ENCODE measurements at places on chromosomes 6 and 20.

DNA sequence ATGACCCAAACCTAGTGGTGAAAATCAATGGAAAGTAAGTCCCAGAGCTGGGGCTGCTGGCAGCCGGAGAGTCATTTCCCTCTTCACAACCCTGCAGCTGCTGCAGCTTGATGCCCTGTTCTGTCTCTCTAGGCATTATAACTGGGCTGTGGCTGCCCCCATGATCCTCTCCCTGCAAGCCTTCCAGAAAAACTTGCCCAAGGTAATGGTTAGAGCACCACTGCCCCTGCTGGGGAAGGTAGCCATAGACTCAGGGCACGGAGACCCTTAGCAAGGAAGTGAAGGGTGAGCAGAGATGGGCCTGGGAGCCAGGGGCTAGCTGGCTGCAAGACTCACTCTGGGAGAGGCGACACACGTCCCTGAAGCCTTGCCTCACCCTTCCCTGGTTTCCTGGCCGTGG lies 12.0 kb downstream of the LPIN3 start:
- DNase-seq: no peak

GRCh38 chr20:1800180-1800579 lies 95.0 kb upstream of the SIRPA start:
- no peak for DNase-seq

DNA sequence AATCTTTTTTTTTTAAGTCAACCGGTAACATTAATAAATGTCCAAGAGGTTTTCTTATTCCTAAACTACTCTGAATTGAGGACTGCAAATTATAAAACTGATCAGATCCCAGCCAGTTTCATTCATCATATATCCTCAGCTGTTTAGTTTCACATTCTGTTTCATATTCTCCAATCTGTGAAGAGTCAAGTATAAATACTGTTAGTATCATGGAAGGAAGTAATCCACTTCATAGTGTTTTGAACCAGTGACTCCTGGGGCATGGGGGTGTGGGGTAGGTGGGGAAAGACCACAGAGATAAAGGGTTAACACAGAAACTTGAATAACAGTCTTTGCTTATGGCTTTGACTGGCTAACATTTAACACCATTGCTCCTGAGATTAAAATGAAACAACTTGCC lies 69.9 kb downstream of the FYN start:
- no peak for DNase-seq

DNA sequence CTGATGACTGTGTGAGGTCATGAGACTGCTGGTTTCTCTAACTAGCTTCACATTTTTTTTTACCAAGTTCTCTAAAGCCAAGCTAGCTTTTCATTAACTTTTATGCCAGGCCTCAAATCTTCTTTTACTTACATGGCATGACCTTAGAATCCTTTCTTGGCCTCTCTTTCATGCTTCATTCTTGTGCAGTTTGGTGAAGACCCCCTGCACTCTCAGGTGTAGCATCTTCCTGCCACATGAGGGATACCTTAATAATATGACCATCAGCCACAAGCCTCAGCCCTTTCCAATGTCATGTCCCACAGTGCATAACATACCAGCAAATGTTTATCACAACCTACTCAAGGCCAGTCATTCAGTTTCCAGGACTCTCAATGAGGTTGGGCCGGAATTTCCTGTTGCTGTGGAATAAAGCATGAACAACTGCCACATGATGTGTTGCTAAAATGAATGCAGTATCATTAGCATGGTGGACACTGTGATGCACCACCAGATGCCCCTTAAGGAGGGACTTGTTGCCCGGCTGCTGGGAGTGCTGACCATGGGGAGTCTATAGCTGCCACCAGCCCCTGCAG lies 72.2 kb downstream of the RIN2 start:
- no peak for DNase-seq

DNA sequence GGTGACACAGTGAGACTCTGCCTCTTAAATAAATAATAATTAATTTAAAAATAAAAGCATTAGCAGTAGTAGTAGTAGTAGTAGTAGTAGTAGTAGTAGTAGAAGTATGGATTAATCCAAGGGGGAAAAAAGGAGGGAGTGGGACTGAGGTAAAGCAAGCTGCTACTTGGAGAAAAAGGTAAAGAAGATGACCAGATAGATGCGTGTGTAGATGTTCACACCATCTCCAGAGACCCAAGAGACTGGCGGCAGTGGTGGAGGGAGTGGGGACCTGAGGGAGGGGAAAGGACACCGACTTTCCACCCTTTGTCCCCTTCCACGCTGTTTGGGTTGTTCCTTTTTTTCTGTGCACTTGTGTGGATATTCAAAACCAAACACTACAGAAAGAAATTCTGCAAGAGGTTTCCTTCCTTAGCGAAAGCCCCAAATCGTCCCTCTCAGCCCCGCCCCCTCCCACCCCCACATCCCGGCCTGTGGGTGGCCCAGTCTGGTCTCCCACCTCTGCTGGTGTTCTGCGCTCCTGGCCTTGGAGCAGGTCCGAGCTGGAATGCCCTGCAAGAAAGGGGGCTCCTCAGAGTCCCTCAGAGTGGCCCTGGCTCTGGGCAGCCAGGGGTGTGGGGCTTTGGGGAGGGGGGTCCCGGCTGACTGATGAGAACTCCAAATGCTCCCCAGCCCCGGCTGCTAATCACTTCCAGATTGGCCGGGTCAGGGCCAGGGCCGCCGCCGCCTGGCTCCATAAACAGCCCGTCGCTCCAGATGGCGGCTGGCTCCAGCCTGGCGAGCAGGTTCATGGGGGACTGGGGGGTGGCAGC lies 60.2 kb downstream of the UBE2V1 start:
- DNase-seq: no peak

GRCh38 chr6:105388392-105388791 lies 14.5 kb downstream of the PREP start:
- no peak for DNase-seq

GRCh38 chr20:3189561-3190131 lies 14.8 kb downstream of the DDRGK1 start:
- DNase-seq: no peak

DNA sequence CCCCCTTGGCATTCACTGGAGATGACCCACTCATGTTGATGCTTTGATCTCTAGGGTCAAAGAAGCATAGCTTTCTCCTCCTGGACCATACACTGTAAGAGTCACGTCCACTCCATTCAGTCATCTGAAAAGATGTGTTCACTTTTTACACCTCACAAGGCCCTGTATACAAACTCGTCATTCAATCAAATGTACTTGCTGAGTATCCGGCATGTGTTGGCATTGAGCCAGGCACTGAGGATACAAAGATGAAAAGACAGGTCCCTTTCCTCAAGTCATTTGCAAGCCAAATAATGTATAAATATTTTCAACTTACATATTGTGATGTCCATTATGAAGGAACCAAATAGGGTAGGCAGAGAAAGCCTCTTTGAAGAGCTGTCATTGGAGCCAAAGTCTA lies 32.6 kb upstream of the CSNK2A1 start:
- DNase-seq: no peak

- DNase-seq: no peak
Observed at GRCh38 chr20:50747275-50747674, 15.9 kb downstream of the PARD6B start.

- no peak for DNase-seq
Observed at GRCh38 chr20:57921676-57922075, 211.9 kb upstream of the PMEPA1 start.

- no peak for DNase-seq
Observed at GRCh38 chr6:156875062-156875461, 97.9 kb downstream of the ARID1B start.

- no peak for DNase-seq
Observed at GRCh38 chr6:38555606-38556005, 84.1 kb downstream of the BTBD9 start.

- no peak for DNase-seq
Observed at GRCh38 chr6:114955363-114955762, 612.5 kb upstream of the HS3ST5 start.

DNA sequence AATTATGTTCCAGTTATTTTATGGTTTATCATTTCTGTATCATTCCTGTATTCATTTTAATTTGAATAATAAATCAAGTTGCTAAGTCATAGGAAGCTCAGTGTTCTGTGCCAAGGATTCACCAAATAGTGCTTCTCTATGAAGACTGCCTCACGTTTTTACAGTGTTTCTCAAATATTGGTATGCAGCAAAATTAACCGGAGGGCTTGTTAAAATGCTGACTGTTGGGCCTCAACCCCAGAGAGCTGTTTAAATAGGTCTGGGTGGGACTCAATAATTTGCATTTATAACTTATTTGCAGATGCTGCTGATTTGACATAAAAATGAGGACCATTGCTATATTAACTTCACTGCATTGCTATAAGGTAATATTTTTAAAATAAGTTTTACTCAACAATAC lies 166.7 kb downstream of the TINAG start:
- no peak for DNase-seq

- DNase-seq: no peak
Observed at GRCh38 chr6:41370488-41371111, 35.2 kb downstream of the NCR2 start.

DNA sequence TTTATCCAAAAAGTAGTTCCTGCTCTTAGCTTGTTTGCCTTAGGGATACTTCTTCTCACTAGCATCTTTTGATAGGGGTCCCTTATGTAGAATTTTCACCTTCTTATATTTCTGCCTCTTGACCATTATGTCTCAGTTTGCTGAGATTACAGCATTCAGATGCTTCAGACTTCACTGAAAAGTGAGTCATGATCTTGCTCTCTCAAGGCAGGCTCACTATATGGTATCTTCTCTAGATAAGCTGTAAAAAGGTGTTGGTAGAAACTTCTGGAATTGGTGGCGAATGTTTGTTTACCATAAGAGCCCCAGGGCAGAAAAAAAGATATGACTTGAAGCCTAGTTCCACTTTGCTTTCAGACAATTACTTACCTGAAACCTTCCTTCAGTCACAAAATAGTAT lies 19.7 kb downstream of the GTPBP2 start:
- DNase-seq: no peak

DNA sequence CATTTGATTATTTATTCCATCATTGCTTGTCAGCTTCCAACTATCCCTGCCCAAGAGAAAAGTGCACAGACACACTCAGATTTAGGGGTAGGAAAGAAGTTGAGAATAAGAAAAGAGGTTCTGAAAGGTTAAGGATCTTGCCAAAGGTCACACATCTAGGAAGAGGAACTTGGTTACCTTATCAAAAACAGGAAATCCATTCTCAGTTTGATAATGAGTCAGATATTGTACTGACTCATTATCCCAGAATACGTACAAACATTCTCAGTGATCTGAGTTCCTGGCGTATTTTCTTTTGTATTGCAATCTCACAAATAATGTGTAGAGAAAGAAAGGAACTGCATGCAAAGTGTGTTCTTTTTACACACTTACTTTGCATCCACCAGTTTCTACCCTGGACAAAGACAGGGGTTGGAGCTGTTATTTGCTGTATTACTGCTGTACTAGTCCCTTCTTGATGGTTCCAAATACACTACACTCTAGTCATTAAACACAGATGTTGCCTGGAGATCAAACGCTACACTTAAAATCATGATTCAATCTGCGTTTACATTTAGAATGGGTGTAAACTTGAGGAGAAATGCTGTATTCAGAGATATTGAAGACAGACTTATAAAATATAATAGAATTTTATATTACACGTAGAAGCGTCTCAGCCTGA lies 545.7 kb downstream of the PRKN start:
- no peak for DNase-seq

DNA sequence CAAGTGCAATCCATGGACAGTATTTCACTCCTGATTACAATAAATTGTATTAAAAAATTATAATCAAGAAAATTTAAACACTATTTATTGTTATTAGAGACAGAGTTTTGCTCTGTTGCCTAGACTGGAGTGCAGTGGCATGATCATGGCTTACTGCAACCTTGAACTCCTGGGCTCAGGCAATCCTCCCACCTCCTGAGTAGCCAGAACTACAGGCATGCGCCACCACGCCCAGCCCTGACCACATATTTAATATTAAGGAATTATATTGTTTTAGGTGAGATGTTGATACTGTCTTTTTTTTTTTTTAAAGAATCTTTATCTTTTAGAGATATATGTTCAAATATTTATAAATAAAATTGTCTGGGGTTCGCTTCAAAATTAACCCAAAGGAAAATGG lies 14.6 kb downstream of the LCA5 start:
- DNase-seq: no peak

DNA sequence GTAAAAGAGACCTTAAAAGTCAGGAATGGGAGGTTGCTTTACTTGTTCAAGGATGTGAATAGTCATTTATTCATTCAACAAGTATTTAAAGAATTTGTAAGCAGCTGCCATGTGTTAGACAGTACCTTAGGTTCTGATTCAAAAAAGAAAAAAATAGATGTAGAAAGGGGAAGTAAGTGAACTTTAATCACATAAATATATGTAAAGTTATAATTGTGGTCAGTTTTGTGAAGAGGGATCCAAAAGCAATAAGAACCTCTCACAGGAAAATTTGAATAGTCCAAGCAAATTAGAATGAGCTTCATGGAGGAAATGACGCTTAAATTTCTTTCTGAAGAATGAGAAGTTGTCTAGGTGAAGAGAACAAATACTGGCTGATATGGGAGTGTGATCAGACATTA lies 596.1 kb upstream of the CITED2 start:
- no peak for DNase-seq

GRCh38 chr6:154830771-154831170 lies 97.6 kb downstream of the SCAF8 start:
- no peak for DNase-seq

DNA sequence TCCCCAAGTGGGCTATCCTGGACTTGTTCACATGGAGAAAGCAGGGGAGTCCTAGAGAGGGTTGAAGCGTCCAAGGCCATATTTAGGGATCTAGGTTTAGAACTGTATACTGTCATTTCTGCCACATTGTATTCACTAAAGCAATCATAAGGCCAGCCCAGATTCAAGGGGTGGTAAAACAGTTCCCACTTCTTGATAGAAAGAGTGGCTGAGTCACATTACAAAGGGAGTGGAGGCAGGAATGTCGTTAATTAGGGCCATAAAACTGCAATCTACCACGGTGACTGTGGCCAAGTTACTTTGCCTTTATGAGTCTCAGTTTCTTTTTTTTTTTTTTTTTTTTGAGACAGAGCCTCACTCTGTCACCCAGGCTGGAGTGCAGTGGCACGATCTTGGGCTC lies 7.4 kb upstream of the UBR2 start:
- no peak for DNase-seq

GRCh38 chr20:1943275-1944002 lies 48.2 kb downstream of the SIRPA start:
- no peak for DNase-seq

- DNase-seq: no peak
Observed at GRCh38 chr6:91281901-91282300, 695.0 kb upstream of the MAP3K7 start.

GRCh38 chr6:114195027-114195365 lies 147.8 kb downstream of the HS3ST5 start:
- DNase-seq: no peak

GRCh38 chr20:16472045-16472872 lies 101.0 kb downstream of the KIF16B start:
- no peak for DNase-seq

- no peak for DNase-seq
Observed at GRCh38 chr6:167122041-167122826, 662 bp upstream of the CCR6 start.

Measured in activated T-cell treated with anti-CD3 and anti-CD28 coated beads for 1 hour (primary cell).